ENCODE measurements at places on chromosomes 7 and 10.

GRCh38 chr7:107237451-107237850 is 68.6 kb downstream of the HBP1 start:
- no peak for DNase-seq

DNA sequence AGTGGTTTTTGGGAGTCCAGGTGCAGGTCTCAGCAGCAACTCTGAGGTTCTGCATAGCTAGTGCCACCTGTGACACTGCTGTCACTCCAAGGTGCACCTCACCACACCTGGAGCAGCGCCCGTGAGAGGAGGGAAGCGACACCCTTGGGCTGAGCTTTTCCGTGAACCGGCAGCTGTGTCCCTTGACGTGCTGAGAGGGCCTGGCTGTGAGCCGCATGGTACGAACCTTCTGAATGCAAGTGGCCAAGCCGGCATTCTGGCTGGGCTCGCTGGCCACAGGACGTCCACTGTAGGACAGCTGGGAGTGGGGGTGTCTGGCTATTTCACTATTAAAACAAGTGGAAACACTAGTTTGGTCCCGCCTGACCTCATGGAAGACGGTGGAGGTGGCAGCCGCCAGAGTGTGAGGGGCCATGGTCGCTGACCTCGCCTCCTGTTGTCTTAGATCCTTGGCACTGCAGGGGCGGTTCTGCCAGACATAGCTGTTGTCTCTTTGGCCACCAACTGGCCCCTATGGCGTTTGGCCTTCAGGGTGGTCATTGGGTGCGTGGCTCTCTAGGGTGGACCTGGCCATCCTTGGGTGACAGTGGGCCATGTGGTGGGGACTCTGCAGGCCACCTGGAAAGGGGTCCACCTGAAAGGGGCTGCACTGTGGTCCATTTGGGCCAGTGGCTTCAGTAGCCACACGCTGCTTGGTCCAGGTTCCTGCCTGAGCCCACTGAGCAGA is 12.9 kb downstream of the INPP5A start:
- no peak for DNase-seq

GRCh38 chr7:22663357-22663718 is 63.7 kb upstream of the IL6 start:
- DNase-seq, result no peak

- DNase-seq, result peak; percentile 53
These were observed 51.3 kb upstream of the KLF6 start for GRCh38 chr10:3836222-3836820.

- no peak for DNase-seq
These were observed 12.0 kb upstream of the KCNMA1 start for GRCh38 chr10:77649333-77650331.

DNA sequence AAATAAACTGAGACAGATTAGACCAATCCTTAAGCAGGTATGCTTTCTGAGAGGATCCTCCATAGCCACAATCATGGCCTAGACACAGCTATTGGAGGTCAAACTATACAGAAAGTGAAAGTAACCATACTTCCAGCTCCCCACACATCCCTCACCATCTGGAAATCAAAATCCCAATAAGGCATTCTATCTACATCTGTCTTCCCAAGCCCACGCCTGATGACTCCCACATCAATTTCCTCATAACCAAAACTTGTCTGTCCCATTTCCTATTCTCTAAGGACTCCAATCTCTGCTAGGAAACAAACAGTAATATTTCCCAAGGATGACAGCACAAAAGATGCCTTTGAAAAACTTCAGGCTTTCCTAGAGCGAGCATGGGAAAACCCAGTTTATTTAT is 247.3 kb upstream of the HPS1 start:
- no peak for DNase-seq

DNA sequence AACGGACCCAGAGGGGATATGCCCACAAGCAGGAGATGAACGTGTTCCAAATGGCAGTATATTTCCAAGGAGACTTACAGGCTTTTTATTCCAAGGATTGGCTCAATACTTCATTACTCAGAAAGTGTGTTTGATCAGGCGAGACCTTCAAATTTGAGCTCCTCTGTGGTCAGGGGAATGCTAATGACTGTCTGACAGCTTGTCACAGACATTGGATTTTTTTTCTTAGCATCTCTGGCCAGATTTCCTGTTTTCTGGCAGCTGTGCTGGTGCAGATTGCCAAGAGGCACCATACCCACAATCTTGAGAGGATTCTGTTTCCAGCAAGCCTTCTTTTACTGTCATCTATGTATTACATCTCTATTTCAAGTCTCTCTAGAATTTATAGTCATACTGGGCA is 93.8 kb downstream of the C1GALT1 start:
- no peak for DNase-seq

GRCh38 chr10:13201132-13201531 is 33.0 kb downstream of the UCMA start:
- no peak for DNase-seq

- no peak for DNase-seq
These were observed 23.6 kb upstream of the SEMA3C start for GRCh38 chr7:80942261-80943041.

DNA sequence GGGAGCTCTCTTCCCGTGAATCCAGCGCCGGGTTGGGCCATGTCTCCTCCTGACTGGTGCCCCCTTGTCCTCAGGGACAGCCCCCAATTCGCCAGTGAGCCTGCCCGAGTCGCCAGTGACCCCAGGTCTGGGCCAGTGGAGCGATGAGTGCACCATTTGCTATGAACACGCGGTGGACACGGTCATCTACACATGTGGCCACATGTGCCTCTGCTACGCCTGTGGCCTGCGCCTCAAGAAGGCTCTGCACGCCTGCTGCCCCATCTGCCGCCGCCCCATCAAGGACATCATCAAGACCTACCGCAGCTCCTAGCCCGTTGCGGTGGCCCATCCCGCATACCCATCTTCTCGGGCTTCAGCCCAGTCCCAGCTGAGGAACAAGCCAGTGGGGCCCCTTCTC is 96.6 kb downstream of the NEURL1 start:
- no peak for DNase-seq

DNA sequence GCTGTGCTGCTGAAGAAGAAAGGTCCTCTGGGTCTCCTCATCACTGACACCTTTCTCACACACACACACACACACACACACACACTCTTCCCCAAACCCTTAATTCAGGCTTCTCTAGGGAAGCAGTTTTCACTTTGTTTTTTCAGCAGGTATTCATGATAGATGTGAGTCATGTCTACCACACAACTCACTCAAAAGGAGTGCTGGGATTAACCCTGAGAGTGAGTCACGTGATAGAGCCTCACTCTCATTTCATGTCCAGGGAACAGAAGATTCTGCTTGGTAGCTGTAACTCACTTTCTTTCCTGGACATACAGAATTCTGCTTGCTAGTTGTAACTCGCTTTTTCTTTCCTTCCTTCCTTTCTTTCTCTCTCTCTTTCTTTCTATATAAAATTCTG is 45.4 kb downstream of the VIM start:
- DNase-seq, result no peak

DNA sequence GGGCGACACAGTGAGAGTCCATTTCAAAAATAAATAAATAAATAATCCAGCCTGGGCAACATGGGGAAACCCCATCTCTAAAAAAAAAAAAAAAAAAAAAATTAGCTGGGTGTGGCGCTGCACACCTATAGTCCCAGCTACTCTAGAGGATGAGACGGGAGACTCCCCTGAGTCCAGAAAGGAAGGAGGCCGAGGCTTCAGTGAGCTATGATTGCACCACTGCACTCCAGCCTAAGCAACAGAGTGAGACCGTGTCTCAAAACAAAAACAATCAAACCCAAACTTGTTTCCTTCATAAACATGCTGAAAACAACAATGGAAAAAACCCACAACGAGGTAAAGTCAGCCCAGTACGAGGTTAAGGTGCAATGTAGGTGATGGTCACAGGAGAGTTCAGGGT is 1.2 kb downstream of the COX19 start:
- no peak for DNase-seq

DNA sequence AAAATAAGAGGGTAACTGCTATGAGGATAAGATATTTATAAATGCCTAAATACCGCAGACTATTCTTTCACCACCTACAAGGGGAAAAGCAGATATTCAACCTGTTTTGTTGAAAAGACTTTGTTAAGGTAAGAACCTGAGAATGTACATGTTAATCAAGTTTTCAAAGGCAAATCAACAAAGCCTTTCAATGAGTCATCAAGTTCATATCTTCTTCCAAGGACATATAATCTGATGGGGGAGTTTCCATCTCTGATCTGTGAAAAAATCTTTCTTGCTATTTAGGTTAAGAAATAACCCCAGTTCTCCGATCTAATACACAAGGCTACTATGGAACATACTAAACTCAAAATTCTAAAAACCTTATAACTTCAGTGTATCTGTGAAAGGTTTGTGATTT is 40.0 kb upstream of the ANLN start:
- no peak for DNase-seq

- DNase-seq, result no peak
These were observed 15.4 kb downstream of the LRRC27 start for GRCh38 chr10:132347211-132347930.

- DNase-seq, result no peak
These were observed 2.2 kb downstream of the GNA12 start for GRCh38 chr7:2841907-2842306.

GRCh38 chr10:42969909-42970308 is 107.0 kb upstream of the RET start:
- no peak for DNase-seq

DNA sequence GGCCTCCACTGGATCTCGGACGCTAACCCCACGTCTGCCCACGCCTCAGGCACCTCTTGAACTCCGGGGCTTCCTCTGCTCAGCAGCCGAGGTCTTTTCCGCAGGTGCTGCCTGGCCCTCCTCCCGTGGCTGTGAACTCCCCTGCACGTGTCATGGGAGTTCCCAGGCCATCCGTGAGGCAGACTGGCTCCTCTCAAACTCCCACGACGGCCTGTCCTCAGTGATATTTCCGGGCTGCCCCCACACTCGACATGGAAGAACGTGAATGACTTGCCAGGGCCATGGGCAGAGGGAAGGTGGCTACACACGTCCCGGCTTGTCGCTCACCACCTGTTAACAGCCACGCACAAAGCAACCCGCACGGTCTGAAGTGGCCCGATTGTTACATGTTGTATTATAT is 110.9 kb downstream of the ADARB2 start:
- DNase-seq, result no peak

GRCh38 chr7:155073922-155074321 is 3.8 kb downstream of the HTR5A start:
- no peak for DNase-seq

- DNase-seq, result no peak
These were observed 205.0 kb downstream of the ABCA13 start for GRCh38 chr7:48376263-48376662.

DNA sequence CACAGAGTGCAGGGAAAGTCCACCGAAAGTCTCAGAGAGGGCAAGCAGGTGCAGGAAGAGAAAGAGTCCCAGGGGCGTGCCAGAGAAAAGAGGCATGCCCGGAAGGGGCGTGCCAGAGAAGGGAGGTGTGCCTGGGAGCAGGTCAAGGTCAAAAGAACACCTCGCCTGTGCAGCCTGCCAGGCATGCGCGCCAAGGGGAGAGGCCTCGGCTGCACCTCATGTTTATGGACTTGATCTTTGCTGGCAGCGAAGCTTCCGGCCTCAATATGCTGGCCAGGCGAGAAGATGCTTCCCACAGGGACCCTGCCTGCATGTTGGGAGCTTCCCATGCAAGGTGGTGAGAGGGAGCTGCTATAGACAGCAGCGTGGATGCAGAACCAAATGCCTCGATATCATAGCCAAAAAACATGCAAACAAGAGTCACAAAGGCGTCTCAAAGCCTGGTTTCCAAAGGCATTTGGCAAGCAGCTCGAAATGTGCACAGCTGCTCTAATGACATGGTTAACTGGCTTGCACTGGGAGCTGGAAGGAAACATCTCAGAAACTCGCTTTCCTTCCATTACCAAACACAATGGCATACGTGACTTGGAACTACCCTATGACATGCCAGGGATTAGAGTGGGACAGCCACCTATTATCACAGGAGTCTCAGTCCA is 192.5 kb upstream of the PPP2R2D start:
- no peak for DNase-seq

DNA sequence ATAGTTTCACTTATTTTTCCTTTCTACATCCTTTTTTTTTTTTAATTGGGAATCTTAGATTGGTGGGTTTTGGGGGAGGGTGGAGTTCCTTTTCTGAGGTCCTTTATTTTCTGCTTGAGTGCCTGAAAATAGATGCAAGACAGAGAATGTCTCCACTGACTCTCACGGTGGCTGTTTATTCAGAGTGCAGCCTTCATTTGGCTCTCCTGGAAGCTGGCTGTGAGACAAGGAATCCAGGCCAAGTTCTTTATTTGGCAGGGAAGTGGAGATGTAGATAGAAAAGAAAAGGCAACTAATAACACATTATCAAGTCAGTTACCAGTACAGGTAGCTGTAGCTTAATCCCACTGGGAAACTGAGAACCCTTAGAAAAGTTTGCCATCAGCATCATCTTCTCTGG is 118.6 kb downstream of the CNTNAP2 start:
- DNase-seq, result no peak

GRCh38 chr10:58641095-58641531 is 128.4 kb downstream of the BICC1 start:
- no peak for DNase-seq

- DNase-seq, result no peak
These were observed 5.1 kb upstream of the SP8 start for GRCh38 chr7:20791538-20792434.

DNA sequence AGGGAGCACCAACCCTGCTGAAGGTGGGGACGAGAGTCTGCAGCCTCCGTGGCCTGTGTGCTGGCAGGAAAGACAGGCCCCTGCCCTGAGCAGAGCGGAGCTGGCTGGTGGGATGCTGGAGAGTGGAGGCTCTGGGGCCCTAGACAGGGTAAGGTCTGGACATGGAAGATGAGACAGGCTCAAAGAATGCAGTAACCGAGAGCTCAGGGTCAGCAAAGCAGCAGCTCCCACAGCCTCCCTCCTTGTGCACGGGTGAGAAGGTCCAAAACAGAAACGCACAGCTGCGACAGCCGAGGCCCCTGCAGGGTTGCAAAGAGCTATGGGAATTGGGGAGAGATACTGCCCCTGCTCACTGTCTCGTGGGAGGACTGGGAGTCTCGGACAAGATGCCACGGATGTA is 80.5 kb downstream of the TNS3 start:
- DNase-seq, result no peak

- no peak for DNase-seq
These were observed 57.4 kb downstream of the ADRB1 start for GRCh38 chr10:114100848-114101741.

DNA sequence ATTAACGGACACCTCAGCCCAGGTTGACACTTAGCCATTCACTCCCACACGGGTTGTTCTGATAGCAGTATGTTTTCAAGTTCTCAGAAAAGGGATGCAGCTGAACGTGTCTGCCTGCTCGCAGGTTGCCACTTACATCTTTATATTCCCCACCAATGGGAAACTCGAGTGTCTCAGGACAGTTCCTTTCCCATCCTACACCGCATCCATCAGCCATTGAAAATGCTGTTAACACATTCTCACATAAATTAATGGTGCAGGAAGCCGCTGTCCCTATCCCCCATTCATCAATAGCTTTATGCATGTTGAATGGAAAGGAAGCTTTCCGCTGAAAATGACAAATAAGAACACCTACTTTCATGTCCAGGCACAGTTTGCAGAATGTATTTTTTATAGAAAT is 1.7 kb upstream of the FGFR2 start:
- DNase-seq, result no peak

- no peak for DNase-seq
These were observed 156.0 kb downstream of the SEMA3D start for GRCh38 chr7:85030893-85031292.

GRCh38 chr10:24008164-24009091 is 200.5 kb upstream of the KIAA1217 start:
- no peak for DNase-seq

- DNase-seq, result no peak
These were observed 315.8 kb downstream of the KCNMA1 start for GRCh38 chr10:77321838-77322237.

GRCh38 chr10:6204063-6204340 is 1.3 kb downstream of the PFKFB3 start:
- DNase-seq, result peak; percentile 48
